SHP77 (cell line): ENCODE measurements at places on chromosomes 3 and 15.

DNA sequence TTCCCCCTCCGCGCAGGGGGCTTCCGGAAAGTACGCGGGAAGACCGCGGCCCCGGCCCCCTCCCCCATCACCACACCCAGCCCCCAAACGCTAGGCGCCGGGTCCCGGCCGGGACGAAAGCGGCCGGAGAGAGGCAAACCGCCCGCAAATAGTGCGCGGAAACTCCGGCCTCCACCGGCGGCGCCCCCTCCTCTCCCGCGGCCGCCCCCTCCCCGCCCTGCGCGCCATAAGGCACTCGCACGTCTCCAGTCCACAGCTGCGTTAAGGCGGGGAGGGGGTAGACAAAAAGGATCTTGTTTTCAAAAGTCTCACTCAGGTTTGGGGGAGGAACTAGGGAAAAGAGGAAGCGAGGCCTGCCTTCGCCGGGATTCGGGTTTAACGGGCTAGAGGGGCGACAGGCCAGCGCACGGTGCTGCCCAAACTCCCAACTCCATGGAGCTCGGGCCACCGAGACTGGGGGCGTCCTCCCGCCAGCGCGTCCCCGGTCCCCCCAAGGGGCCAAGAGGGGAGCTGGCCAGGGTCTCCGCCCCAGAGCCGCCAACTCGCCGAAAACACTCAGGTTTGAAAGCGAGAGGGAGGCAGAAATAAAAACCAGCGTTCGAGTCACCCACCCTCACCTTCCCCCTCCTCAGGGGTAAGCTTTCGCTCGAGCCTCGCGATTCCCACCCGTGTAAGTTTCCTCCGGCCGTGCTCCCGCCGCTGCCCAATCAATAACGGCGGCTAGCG lies 1.8 kb downstream of the ANP32A start:
- no peak for DNase-seq

GRCh38 chr3:52140769-52141168 lies 13.5 kb downstream of the POC1A start:
- DNase-seq = no peak

DNA sequence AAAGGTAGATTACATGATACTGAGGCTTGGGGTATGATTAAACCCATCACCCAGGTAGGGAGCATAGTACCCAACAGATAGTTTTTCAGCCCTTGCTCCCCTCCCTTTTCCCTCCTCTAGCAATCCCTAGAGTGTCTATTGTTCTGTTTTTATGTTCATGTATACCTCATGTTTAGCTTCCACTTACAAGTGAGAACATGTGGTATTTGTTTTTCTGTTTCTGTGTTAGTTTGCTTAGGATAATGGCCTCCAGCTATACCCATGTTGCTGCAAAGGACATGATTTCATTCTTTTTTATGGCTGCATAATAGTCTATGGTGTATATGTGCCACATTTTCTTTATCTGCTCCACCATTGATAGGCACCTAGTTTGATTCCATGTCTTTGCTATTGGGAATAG lies 82.7 kb downstream of the MYLK start:
- DNase-seq = no peak

- no peak for DNase-seq
Measured at GRCh38 chr3:60250206-60250605, 1001.0 kb downstream of the FHIT start.

- DNase-seq = no peak
Measured at GRCh38 chr15:36358094-36358493, 221.3 kb upstream of the CDIN1 start.

- DNase-seq = peak; percentile 24
Measured at GRCh38 chr3:65732051-65732935, 306.4 kb downstream of the MAGI1 start.

GRCh38 chr3:57066471-57066870 lies 6.0 kb downstream of the SPATA12 start:
- DNase-seq = no peak

DNA sequence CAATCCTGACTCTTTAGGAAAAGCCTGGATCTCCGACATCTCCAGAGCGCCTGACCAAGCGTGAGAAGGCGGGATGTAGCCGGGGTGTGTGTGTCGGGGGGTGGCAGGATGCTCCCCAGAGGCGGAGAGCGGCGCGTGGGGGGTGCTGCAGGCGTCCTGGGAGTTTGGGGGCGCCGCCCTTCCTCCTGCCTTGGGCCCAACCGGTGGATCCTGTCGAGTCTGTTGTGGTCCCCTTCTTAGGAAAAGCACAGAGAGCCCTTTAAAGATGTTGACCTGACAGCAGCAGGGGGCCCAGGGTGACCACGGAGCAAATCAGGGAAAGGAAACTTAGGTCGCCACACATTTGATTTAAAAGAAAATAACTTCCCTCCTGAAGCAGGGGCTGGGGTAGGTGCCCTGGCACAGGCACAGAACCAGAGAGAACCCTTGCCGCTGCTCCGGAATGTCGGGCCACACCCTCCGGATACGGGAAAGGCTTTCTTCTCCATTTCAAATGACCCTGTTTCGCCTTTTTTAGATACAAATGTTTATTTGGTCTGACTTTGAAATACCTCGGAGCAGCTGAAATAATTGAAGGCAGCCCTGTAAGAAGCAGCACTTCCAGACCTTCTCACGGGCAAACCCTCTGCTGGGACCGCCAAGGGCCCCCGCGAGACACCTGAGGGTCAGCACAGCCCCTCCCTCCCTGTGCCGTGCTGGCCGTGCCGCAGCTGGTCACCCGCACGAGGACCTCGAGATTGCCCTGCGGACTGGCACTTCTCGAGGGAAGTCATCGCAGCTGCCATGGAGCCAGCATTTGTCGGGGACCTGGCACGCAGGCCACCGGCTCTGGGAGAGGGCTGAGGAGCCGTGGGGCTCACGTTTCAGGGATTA lies 102.9 kb upstream of the KLF13 start:
- no peak for DNase-seq

DNA sequence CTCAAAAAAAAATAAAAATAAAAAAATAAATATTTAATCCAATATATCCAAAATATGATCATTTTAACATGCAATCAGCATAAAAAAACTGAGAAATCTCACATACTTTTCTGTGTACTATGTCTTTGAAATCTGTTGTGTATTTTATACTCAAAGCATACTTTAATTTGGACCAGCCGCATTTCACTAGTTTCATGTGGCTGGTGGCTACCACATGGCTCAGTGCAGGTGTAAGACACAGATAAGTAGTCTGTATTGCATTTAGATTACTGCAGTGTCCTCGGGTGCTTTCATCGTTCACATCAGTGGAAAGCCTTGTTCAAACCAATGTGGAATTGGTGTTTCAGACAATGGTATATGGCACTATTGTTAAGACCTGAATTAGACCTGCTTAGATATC lies 11.0 kb downstream of the CRTC3 start:
- no peak for DNase-seq

DNA sequence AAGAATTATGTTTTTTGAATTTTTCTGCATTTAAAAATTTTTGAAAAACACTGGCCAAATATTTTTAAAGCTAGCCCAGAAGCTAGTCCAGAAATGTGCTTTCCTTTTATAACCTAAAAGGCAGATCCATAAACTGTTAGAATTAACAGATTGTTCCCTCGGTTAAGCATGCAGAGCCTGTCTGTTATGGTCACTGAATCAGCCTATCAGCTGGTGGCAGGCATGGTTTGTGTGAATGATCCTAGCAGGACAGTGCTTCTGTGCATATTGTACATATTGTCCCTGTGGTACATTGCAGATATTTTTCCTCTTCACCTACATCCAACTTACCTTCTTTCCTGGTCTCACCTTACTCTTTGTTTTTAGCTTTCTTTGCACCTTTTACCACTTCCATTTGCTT lies 53.3 kb downstream of the RARB start:
- no peak for DNase-seq

GRCh38 chr3:98583766-98584165 lies 9.6 kb downstream of the CPOX start:
- no peak for DNase-seq

- no peak for DNase-seq
Measured at GRCh38 chr3:175598740-175599139, 739.6 kb downstream of the NAALADL2 start.

GRCh38 chr3:126147932-126148683 lies 32.3 kb downstream of the ALDH1L1 start:
- no peak for DNase-seq

GRCh38 chr3:44016818-44017217 lies 224.9 kb upstream of the TOPAZ1 start:
- DNase-seq = no peak

DNA sequence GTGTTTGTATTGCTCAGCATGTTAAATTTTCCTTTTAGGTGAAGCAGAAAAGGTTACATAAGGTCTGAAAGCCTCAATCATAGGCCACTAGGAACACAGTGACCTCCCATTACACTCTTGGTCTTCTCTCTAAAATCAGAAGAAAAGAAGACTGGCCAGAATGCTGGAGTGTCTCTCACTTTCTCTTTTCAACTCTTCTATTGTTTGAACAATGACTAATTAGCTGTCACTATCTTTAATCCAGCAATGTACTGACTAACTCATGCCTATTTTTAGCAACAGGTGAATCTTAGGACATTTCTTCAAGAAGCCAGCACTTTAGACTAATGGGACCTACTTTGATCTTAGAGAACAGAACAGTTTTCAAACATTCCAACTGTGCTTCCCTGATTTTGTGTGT lies 142.8 kb downstream of the TGFBR2 start:
- DNase-seq = no peak

GRCh38 chr3:111033470-111034050 lies 38.1 kb upstream of the NECTIN3 start:
- no peak for DNase-seq

DNA sequence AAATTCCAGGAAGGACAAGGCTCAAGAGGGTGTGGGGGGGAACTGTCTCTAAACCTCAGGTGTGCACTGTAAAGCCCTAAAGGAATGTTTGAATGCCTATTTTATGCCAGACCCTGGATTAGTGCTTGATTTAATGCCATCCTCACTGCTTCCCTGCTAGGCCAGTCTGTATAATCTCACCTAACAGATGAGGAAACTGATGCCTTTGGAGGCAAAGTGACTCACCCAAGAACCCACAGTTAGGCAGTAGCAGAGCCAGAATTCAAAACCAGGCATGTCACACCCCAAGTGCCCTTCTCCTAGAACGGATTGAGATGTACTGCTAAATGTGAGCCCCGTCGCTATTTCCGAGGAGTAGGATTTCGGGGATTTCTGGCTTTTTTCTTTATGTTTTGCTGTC lies 7.8 kb downstream of the CAMK1 start:
- DNase-seq = no peak

DNA sequence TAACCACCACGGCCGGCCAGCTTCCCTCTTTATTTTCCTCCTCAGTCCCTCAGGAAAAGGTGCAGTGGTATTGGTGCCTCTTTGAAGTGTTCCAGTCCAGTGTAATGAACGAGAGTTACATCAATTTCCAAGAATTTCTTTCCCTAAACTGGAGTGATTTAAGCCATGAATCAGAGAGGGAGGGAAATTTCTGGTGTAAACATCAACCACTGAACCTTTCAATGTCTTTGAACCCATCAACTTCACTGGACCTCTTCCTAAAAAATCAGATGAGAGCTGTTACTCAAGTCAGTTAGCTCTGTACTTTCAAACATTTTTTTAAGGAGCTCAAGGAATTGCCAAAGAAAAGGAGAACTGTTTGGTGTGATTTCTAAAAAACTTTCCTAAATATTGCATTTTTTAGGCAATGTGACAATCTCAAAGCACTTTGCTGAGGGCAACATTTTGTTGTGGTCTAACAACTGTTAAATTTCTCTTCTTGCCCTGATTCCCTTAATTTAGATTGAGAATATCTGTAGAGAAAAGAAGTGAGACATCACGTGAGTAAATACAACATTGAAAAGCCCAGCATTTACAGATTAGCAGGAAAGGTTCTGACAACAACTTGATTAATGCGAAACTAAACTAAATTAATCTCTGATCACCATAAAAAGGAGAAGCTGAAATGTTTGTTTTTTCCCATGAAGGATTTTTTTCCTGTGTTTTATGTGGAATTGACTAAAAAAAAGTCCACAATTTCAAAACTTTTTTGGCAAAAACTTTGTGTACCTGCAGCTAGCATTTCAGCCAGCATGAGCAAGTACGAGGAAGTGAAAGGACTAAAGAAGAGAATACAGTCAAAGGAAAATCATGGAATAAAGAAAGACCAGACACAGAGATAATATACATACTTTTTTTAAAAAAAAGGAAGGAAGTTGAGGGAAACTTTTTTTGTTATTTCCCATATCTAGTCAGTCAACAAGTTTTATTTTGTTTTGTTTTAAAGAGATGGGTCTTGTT lies 9.1 kb upstream of the DAZL start:
- DNase-seq = no peak

DNA sequence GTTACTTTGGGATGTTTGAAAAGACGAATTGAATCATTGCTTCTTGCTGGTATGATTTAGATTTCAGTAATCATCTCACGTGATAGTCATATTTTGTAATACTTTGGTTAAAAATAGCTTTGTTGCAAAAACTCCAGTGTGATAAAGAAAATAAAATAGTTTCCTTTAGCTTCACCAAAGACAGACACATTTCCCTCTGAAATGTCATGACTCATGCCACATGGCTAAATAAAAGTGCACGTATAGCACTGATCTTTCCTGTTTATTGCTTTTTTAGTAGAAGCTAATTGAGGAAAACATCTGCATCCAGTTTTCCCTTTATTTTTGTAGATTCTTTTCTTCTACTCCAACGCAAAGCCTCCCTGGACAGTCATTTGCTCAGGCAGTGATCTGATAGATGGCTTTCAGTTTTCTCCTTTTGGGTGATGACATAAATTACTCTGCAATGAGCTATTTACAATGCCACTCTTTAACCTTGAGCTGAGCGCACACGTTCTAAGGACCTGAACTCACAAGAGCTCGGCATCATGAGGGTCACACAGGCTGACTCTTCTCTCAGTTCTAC lies 84.9 kb downstream of the ARNT2 start:
- no peak for DNase-seq

- no peak for DNase-seq
Measured at GRCh38 chr3:46132565-46132964, 75.5 kb downstream of the CCR1 start.

DNA sequence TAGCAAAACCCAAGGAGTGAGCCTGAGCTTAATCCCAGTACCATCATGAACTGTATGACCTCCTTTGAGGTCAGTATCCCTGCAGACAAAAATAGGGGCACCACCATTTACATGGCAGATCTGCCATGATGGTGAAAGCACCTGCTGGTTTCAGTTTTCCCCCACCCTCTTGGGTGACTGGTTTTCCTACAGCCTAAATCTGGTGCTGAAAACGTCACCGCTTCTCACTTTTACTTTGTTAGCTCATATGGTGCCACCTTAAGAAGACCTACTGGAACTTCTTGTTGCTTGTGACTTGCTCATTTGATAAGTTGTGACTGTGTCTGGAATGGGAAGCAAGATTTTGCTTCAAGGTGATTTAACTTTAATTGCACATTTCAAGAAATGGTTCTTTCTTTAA lies 5.1 kb downstream of the PPP1R2 start:
- DNase-seq = no peak

GRCh38 chr15:57032338-57032737 lies 113.9 kb downstream of the TCF12 start:
- DNase-seq = no peak
